Peyer's patch (tissue), 4 donors: ENCODE measurements at places on chromosomes 4 and X.
A peak's percentile ranks its signal among the peaks of the same experiment; 100 is the strongest.

GRCh38 chr4:83605744-83606172 lies 69.8 kb downstream of the GPAT3 start:
- no peak for DNase-seq

GRCh38 chrX:22585831-22586230 lies 313.1 kb downstream of the CBLL2 start:
- no peak for DNase-seq

GRCh38 chr4:119666653-119667091 lies 38.1 kb upstream of the PDE5A start:
- DNase-seq: no peak

GRCh38 chr4:173584506-173584905 lies 54.5 kb upstream of the HAND2 start:
- no peak for DNase-seq

DNA sequence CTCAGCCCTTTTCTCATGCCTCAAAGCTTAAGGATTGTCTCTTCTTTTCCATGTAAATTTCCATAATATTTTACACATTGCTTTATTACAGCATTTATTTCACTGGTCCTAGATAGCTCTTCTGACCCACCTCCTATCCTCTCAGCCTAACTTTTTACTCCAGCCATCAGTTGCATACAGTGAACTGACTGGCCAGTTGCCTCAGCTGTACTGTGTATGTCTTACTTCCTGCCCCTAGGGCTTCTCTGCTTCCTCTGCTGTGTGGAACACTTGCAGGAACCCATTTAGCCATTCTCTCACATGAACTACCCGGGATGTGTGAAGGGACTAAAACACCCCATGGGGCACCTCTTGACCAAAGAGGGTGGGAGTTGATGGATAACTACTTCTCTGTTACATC lies 18.0 kb downstream of the C4orf33 start:
- no peak for DNase-seq

DNA sequence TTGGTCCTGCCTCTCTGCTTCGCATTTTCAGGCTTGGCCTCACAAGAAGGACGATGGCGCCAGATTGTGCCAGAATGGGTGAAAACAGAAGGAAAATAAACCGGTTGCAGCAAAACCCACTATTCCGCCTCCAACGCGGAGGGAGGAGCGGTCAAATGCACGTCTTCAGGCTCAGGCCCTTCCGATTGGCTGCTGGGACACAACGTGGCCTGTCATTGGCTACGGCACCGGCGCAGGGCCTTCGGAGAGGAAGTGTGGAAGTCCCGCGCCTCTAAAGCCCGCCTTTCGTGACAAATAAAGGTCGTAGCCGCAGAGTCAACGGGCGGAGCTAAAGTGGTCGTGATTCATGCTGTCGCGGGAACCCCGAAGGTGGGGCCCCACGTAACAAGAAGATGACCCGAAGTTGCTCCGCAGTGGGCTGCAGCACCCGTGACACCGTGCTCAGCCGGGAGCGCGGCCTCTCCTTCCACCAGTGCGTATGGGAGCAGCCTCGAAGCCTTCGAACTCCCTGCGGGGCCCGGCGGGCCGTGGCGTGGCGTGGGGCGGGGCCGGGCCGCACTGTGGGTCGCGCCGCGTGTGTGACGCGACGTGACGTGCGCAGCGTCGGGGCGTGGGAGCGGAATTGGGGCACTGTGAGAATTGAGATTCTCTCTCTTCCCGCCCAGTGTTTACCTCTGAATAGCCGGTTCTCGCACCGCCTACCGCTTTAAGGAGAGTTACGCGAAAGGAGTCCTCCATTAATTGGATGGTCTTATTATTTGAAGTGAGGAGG lies at the start of gene THAP9:
TSS of gene THAP9 (plus strand) at position 325 of the 772 bp plus-strand sequence. CDS start at position 393, 68 bp downstream.
- peak; percentile 98 for DNase-seq

DNA sequence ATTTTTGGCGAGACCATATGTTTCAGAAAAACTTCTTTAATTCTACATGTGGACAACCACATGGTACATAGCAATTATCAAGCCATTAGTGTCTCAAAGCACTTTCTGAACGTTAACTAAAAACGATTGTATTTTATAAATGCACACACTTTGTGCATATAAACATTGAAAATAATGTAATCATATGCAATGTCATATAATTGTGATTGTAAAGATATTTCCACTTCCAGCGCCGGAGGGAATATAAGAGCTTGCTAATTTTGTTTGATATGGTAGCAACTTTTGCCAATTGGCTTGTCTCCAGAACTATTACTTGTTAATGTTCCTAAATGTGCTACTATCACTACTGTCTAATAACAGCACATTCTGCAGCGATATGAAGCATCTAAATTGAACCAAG lies 162.3 kb upstream of the SMIM31 start:
- no peak for DNase-seq

- no peak for DNase-seq
Observed at GRCh38 chr4:83204731-83205130, 79.9 kb downstream of the COQ2 start.

DNA sequence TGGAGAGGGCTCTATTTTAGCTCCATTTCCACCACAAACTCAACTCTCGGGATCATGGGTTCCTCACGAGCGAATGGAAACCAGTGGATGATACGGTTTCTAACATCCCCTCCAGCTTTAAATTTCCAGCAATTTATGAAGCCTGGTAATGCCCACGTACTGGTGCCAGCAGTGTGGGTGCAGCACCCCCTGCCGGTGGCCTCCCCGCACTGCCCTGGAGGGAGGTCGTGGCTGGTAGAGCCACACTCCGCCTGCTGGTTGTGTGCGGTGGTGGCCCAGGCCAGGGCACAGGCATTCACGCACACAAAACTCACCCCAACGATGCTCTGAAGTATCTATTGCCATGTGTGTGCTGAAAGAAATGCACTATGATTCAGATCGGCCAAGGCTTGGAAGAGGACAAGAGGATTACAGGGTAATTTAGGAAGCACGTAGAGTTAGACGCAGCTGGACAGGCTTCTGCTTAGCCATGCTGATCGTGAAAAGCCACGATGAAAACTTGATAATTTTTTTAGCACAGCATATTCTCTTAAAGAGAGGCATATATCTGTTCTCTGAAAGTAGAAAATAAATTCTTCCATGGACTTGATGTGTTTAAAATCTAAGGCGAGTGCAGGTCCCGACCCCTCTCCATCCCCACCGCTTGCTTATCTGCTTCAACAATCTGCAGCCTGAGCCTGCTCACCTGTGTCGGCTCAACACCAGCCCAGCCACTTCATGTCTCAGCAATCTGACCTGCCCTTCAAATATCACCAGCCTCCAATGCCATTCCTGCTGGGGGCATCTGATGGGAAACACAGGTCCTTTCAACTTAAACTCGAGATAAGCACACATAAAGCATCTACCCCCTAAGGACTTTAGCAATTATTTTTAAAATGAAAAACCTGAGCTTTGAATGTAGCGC lies 59.1 kb downstream of the SCD5 start:
- peak; percentile 23 for DNase-seq

GRCh38 chrX:56805399-56805798 lies 76.4 kb downstream of the NBDY start:
- DNase-seq: peak; percentile 2

DNA sequence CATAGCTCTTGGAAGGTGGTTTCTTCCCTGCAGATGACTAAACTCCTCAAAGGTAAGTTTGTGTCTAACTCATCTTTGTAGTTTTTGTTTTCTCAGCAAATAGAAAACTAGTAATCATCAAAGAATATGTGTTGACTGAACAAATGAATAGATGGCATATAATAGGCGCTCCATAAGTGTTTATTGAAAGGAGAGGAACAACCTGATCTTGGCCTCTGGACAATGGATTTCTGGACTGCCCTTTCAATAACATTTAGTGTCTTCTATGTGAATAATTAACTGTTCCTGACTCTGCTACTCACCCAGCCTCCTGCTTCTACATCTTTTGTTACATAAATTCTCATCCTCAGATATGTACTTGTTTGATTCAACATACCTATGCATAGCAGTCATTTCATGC lies 399.1 kb downstream of the PPP1R2C start:
- DNase-seq: no peak

DNA sequence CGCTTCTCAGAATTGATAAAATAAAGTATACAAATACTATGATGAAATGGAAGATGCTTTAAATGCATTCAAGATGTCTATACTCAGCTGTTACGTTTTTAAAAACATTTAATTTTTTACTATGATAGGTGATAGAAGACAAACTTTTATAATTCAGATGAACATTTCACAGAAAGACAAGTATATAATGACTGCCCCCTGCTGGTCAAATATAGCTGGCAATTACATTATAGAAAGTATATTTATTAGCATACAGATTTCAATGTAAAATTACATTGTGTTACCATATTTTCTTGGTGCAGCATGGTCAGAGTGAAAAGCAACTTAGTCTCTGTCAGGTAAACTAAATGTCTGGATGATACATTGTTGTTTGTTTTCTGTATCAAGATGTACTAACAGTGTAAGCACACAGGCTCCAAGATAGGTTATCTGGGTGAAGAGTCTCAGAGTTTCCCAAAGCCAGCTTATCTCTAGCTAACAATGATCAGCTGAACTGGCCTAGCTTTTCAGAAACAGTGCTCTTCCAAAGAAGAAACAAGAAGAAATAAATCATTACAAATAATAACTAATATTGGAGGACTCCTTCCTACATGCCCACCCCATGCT lies 54.1 kb downstream of the SRPX start:
- DNase-seq: no peak
